Chondrocyte (in vitro differentiated cells): ENCODE measurements at places on chromosomes 6 and 20. TPM values are rescaled to one million over a fixed set of nuclear protein-coding genes. Genes with fewer than 3 reads are reported as not detected.

- no peak for DNase-seq
These were observed 317.9 kb upstream of the MARCKS start for GRCh38 chr6:113539202-113539601.

DNA sequence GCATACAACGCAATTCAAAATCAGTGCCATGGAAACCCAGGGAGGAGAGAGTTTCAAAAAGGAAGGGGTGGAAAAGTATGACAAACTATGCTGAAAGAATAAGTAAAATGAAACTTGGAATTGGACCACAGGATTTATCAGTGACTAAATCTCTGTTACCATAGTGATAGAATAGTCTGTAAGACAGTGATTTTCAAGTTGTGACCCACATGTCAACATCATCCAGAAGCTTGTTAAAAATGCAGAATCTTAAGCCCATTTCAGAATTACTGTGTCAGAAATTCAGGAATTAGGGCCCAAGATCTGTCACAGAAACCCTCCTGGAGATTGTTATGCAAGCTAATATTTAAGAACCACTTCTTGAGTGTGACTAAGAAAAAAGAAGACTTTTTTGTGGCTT is 417.7 kb upstream of the JAG1 start:
- no peak for DNase-seq

Gene OPN5
- total RNA-seq, result not detected in 3 replicates

- no peak for DNase-seq
These were observed 38.7 kb downstream of the CDKAL1 start for GRCh38 chr6:20572940-20573339.

Gene OR2J2
- total RNA-seq, result not detected in 3 replicates

GRCh38 chr6:149169761-149170511 is 147.6 kb upstream of the TAB2 start:
- no peak for DNase-seq

DNA sequence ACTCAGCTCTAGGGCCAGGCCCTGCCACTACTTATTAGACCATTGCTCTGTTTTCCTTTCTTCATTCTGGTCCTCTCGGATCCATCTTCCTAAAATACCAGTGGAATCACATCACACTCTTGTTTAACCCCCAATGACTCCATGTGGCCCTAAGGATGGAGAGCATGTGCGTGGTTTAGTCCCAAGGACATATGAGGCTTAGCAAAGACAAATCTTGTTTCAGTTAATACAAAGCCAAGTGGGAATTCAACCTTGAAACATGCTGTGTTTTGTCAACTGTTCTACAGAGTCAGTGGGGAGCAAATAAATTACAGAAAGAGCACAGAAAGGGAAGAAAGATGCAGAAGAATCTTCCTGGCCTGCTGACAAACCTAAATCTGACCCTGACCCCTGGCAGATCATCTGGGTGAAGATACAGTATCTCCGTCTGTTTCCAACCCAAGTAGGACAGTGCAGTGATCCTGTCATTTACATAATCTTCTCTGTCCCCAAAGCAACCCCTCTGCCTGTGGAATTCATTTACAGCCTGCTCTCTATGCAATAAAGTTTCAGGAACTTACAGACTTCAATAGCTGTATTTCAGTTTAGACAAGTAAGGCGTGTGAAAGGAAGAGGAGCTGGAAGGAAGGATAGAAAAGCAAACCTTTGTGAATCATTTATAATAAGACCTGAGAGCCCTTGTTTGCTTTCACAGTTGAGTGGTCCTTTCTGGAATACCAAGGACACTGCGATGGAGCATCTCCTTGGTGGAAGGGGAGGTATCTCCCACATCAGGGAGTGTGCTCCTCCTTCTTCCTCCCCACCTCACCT is 144.0 kb downstream of the THBS2 start:
- DNase-seq, result no peak

Gene ADNP
- total RNA-seq, result 56.8 to 60.2 TPM (median 58.9 TPM) in 3 replicates
